Activated T-helper 1 cell treated with Interleukin-2 at 50 U/mL for 16 hours (primary cell): ENCODE measurements at places on chromosomes 5 and 9.

- no peak for DNase-seq
These were observed 96.4 kb downstream of the CFAP90 start for GRCh38 chr5:7754490-7754889.

- no peak for DNase-seq
These were observed 236.1 kb downstream of the MARCHF11 start for GRCh38 chr5:15943487-15943886.

GRCh38 chr5:125914471-125914870 lies 508.7 kb upstream of the GRAMD2B start:
- no peak for DNase-seq

GRCh38 chr5:58403822-58404433 lies 56.0 kb downstream of the PLK2 start:
- no peak for DNase-seq

DNA sequence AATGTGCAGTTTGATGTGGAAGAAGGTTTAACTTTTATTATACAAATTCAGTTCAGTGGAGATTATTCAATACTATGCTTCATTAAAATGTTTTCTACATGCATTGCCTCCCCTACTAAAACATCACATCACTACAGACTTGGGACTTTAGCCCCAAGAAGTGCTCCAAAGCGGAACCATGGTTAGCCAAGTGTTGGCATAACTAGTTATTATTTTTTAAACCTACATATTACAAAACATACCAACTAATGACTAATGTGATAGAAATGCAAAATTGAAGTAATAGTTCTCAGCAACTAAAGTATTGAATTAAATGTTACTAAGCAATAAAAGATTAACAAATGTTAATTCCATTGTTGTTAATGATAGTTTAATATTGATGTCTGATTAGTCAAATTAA lies 74.5 kb downstream of the XRCC4 start:
- DNase-seq = no peak

DNA sequence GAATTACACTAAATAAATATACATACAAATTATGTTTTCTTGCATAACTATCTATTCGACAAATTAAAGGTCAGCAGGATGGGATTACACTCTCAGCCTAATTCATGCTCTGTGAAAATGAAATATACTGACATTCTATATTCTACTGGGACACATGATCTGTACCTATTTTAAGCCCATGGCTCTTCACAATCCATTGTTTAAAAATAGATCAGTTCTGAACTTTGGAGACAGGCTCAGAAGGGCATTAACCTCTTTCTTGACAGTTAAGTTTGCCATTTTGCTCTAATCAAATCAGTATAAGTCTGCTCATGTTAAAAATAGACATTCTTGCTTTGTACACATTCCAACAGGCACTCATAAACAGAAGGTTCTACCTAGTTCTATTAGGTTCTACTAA lies 361.2 kb downstream of the HCN1 start:
- no peak for DNase-seq

DNA sequence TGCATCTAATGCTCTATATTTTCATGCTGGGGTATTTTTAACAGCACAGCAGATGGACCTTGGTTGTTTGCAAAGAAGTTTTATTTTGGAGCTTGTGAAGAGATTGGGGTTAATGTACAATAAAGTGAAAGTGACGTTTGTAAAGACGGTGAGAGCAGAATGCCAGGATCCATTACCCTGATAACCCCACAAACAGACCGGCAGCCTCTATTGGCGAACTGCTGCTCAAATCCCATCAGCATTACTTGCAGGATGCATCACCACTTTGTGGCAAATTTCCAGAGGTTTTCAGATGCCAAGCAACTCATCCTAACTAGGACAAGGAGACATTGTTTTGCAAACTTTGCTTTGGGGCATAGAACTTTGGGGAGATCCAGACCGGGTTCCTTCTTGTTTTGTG lies 383.3 kb upstream of the ZNF462 start:
- no peak for DNase-seq

GRCh38 chr5:175848676-175849075 lies 22.7 kb upstream of the CPLX2 start:
- DNase-seq = no peak

- DNase-seq = no peak
These were observed 29.0 kb upstream of the CCNJL start for GRCh38 chr5:160341309-160341870.

GRCh38 chr5:149719666-149720065 lies 10.4 kb upstream of the PPARGC1B start:
- DNase-seq = no peak

DNA sequence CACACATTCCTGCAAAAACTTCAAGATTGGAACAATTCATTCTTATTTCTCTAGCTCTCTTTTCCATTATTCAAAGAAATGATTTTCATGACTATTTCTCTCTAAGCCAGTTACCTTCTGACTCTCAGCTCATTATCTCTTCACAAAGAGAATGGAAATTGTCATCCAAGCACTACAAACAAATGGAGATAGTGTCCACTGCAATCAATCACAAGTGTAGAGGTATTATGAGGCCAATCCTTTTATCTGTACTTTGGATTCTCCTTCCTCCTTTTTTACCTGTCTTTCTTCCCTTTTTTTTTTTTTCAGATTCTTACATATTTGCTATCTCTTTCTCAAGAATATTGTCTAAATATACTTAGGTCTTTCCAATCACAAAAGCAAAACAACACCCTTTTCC lies 497.7 kb upstream of the MEF2C start:
- DNase-seq = no peak

DNA sequence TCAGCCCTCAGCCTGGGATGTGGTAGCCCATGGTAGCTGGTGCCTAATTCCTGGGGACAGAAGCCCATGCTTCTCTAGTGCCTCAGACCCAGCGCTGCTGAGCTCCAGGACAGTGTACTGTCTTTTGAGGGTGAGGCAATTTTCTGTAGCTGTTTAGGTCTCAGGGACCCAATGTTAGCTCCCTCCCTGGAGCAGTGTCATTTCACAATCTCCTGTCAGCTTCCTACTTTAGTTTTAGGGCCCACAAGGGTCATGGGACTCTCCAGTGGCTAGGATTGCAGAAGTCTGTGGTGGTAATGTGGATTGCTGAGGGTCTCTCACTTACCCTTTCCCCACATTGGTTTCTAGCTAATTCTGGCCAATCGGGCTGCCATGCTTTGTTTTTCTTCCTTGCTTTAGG lies 67.7 kb upstream of the CCL21 start:
- no peak for DNase-seq
